Mesenteric fat pad (tissue), 1 donor: ENCODE measurements at places on chromosomes 1 and 21.

DNA sequence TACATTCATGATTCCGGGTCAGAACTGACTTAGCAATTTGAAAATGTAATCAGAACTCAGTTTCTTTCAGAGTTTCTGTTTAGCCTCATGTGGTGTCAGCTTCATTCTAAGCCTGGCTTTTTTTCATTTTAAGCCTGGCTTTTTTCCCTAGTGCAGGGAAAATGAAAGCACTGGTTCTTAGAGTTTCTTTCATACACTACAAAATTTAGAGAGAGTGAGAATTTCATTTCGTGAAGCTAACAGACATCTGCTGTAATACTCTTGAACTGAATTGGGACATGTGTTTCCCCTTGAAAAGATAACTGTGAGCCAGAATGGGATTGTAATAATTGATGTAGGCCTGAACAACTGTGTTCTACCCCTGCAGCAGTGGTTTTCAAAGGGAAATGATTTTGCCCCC lies 95.3 kb upstream of the KIAA0040 start:
- DNase-seq: no peak

GRCh38 chr1:18473195-18473815 lies 7.4 kb upstream of the KLHDC7A start:
- peak; percentile 53 for DNase-seq

GRCh38 chr1:239954836-239955235 lies 136.8 kb upstream of the FMN2 start:
- no peak for DNase-seq

DNA sequence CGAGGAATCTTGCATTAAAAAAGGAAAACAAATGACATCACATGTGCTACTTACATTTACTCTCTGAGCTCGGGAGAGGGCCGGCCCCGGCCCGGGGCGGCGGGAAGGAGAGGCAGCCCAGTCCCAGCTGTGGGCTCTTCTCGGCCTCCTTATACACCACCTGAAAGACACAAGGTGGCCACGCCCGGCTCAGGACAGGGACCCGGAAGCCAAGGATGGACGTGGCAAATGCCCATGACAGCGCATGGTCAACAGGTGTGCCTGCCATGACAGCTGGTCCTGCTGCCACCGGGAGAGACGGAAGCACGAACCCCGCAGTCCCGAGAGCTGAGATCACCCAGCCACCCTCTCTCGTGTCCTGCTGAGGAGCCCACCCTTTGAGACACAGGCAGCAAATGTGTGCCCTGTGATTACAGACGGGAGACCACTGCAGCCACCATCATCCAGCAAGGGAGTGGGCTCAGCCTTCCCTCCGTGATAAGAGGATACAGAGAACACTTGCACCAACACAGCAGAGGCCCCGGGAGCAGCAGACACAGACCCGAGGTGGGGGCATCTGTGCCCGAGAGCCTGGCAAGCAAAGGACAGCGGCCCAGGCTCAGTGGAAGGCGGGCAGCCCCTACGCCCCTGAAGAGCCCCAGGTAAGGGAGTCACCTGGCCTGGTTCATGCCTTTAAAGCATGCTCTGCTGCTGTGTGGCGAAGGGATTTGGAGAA lies 8.7 kb downstream of the TPRG1L start:
- no peak for DNase-seq

DNA sequence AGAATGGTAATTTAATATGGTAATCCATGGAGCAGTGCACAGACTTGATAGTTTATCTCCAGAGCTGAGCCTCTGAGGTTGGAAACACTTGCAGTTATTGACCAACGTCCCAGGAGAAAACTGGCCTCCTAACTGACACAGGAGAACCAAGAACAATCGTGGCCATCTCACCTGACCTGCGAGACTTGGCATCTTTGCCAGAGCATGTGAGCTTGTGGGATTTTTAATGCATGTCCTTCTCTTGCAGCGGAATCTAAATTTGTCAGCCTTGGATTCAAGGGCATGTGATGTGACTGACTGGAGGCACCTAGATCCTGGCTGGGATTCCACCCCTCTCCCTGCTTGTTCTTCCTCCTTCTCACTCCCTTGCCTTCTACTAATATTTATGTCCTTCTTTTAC lies 27.8 kb upstream of the SLC26A9 start:
- no peak for DNase-seq

DNA sequence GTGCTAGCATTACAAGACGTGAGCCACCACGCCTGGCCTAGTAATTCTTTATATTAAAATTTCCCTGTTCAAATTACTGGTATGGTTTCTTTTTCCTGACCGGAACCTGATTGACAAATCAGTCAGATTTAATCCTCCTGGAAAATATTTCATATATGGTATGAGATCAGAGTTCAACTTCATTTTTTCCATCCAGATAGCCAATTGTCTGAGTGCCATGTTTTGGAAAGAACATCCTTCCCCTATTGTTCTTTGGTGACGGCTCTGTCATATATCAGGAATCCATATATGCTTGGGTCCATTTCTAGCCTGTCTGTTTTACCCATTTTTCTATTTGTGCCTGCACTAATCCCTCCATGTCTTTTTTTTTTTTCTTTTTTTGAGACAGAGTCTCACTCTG lies 39.1 kb upstream of the KLF17 start:
- no peak for DNase-seq

- DNase-seq: no peak
Measured at GRCh38 chr1:28735961-28736449, 735 bp upstream of the YTHDF2 start.
